Activated CD8-positive, alpha-beta T cell treated with anti-CD3 and anti-CD28 coated beads for 36 hours (primary cell): ENCODE measurements at places on chromosomes 6 and 20. TPM values are rescaled to one million over a fixed set of nuclear protein-coding genes. Genes with fewer than 3 reads are reported as not detected.
A peak's percentile ranks its signal among the peaks of the same experiment; 100 is the strongest.

RTF2 gene
- total RNA-seq = 76.7 TPM

IPCEF1 gene
- total RNA-seq = 23.6 TPM

PHACTR1 gene
- total RNA-seq = not detected

DNA sequence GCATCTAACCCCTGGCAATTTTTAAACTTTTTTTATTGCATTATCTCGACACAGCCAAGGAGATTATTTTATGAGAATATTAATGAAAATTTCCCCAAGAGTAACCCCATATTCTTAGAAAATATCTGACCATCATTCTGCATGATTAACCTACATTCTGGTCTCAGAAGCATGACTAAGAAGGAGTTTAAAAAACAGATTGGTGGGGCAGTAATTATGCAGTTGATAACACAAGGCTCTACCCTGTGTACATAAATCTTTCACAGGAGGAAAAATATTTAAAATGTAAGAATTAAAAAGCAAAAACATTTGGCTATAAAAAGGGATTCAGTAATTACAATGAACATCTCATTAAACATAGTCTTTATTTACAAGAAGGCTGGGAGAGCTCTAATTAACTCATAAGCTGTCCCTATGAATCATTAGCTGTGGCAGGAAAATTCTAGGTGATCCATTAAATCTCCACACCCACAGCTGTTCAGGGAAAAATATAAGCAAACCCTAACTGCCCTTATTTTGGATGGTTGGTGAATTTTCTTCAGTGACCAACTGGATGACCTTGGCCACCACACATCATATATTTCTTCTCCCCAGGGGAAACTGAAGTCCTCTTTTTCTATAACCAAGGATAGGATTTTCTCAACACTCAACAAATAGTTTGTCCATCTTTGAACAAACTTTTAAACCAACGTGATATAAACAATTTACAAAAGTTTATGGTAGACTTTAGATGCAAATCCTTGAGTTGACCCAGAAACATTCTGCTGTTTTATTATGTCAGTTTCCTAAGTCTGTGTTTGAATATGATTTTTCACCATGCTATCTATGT, 59.5 kb downstream of the PDE7B start:
- no peak for DNase-seq

DNA sequence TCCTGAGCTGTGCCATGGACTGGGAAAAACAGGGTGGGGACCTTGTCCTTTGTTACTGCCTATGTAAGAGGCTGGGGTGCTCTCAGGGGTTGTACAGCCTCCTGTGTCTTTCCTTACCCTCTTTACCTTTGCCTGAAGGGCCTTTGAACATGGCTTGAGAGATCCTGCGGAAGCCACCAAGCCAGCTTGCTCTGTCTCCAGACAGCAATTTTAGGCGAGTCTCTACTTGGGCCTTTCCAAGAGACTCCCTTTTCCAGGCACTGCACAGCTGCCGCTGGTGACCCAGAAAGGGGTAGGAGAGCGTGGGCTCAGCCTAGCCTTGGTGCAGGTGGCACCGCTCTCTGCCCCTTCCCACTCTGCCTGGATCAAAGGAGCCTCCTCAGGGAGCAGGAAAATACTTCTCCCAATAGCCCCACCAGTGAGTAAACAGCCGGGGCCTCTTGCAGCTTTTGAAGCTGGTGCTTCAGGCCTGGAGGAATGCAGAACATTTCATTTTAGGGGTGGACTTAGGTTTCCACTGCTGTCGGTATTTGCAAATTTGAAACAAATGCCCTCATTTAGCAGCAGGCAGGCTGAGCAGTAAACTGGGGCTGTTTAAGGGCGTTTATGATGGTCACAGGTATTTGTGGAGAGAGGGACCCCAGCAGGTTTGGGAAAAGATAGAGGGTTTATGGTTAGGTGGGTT, 13.9 kb downstream of the PTK7 start:
- no peak for DNase-seq

DNA sequence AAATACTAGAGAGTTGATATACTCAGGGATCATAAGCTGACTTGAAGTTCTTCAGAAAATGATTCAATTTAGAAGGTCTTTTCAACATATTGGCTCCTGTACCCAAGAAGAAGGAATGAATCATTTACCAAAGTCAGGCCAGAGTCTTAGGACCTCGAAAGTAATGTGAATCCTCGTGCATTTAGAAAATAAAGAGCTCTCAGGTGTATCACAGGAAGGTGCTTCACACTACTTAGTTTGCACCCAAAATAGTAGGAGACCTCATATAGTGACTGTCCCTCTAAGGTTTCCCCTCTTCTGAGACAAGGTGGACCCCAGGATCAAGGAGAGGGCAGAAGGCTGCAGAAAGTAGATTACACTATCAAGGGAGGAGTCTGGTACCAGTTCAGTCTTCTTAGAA, 71.8 kb downstream of the F13A1 start:
- DNase-seq = no peak

DNA sequence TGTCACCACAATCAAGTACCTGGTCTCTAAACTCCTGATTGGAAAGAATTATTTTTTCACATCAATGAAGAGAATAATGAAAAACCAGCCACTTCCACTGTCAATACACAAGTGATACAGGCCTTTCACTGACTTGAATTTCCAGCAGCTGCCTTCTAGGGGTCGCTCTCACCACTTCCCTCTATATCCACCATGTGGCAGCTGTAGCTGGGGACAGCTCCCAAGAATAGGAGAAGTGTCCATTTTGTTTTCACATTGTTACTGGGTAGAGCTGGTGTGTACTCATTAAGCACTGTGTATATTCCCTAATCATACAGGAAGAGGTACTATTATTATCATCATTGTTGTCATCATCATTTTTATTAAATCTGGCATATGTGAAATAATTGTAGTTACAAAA, 438.4 kb upstream of the SPTLC3 start:
- peak; percentile 9 for DNase-seq

DNA sequence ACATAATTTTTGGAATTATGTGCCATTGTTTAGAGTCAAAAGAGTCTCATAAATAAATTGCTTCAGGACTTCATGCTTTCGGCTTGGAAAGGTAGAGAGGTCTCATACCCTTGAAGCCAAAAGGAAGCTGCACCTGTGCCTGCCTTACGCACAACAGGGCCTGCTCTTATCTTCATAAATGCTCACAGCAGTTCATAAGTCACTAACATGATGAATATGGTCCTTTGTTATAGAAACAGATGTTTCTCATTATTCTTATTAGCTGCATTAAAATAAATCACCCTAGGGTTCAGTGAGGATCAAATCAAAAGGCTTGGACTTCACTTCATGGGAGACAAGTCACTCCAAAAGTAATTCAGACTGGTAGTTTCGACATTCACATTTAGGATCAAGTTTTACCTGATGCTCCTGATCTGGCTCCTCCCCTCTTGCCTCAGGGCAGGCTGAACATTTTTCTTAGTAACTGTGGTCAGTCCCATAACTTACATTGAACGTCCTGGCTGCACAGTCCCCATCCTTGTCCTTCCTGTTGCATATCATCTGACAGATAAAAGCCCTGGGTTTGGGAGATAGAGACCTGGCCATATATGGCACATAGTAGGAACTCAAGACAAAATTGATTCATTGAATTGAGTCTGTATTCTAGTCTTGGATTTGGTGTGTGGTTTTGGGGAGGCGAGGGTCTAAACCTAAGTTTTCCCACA, 20.7 kb upstream of the SH3BGRL2 start:
- DNase-seq = no peak

GRCh38 chr20:62010551-62011402, 54.9 kb downstream of the TAF4 start:
- DNase-seq = peak; percentile 73

DNA sequence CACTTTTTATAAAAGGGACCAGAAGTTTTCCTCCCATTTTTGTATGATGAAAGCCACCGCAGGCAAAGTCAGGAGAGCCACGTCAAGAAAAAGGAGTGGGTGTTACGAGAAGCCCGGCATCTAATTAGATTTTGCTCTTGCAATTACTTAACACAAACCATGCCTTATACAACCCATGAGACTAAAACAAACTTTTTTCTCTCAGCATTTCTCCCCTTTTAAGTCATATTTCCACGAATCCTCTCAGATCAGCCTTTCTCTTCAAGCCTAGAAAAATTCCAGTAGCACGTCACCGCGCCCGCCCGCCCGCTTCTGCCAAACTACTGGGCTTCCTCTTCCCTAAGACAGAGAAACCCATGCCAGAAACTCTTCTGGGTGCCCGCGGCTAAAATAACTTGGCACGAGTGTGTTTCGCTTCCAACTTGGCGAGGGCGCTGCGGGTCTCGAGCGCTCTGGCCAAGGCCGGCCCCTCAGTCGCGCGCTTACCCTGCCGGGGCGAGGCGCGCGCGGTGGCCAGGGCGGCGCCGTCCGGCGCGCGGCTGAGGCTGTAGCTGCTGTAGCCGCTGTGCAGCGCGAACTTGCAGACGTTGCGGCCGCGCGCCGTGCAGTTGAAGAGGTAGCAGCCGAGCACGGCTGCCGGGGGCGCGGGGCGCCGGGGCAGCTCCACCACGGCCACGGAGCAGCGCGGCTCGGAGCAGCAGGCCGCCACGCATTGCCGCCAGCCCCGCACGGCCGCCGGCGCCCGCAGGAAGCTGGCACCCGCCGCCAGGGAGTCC, 1.0 kb downstream of the LRP11 start:
- DNase-seq = peak; percentile 48

- DNase-seq = no peak
Observed at GRCh38 chr20:20463933-20464374, 96.0 kb downstream of the INSM1 start.

- DNase-seq = peak; percentile 44
Observed at GRCh38 chr6:24228681-24229255, 102.8 kb downstream of the NRSN1 start.

DNA sequence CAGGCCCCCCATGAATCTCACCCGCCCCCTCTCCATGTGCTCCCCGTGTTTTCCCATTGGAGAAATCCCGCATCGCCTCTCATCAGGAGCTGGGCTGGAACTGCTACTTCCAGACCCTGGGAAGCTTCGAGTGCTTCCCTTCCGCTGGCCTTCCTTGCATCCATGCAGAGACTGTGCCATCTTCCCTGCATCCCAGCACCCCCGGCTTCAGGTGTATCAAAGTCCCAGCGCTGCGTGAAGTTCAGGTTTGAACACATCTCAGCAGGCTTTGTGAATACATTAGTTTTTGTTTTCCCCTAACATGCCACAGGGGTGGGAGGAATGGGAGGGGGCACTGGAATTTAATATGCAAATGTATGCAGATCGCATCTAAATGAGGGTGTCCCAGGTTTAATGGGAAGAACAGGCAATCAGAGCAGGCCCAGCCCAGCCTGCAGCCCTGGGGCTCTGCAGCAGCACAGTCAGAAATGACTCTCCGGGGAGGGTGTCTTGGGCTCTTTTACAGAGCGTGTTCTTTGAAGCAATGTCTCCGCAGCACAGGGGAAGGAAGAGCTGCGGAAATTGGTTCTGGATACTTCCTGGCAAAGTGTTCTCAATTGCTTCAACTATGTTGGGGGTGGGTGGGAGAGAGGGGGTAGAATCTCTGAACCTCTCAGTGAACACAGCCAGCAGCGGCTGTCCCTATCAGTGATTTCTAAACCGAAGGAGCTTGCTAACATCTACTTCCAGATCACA, 8.3 kb upstream of the MMP9 start:
- DNase-seq = peak; percentile 34

DNA sequence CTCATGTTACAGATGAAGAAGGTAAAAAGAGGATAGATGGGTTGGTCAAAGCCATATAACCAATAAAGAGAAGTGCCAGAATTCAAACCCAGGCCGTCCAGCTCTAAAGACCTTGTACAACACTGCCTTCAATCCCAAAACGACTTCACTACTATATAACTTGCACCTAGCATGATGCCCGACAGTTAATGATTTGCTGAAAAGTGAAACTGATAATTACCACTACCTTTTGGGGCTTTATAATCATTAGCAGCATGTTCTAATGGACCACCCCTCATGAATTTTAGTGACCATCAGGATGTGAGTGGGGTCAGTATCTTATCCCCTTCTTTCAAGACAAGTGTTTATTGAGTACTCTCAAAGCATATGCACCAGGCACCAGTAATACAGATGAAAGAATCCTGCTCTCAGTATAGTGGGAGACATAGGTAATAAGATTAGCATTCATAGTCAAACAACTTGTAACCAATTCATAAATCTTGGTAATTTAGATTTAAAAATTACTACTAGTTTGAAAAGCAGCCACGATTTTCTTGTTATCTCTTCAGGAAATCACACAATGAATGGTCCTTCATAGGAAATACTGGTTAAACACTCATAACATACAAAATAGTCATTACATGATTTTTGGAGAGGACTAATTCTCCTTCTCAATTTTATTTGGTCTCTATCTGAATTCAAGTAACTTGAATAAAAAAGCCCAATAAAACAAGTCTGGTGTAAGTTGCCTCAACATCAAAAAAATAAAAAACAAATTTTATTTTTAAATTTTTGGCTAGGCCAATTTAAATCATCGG, 98.0 kb downstream of the EPB41L2 start:
- DNase-seq = no peak

- no peak for DNase-seq
Observed at GRCh38 chr6:168452685-168453377, 11.8 kb downstream of the SMOC2 start.
